WTC11 (cell line): ENCODE measurements at places on chromosomes 6 and 20. TPM values are rescaled to one million over a fixed set of nuclear protein-coding genes. Genes with fewer than 3 reads are reported as not detected.

FAM217B gene
- 14.8 to 17.9 TPM (median 16.0 TPM) in 3 replicates for total RNA-seq

PERP gene
- 23.9 to 26.9 TPM (median 24.6 TPM) in 3 replicates for total RNA-seq

CFB gene
- total RNA-seq, result 1.4 to 2.7 TPM (median 1.4 TPM) in 3 replicates

NT5E gene
- total RNA-seq, result 0.62 to 0.94 TPM (median 0.81 TPM) in 3 replicates

EEF1E1 gene
- 68.6 to 89.2 TPM (median 76.0 TPM) in 3 replicates for total RNA-seq

ERVFRD-1 gene
- total RNA-seq, result not detected in 3 replicates

LAMP5 gene
- total RNA-seq, result 0.11 to 0.37 TPM (median 0.31 TPM) in 3 replicates

SPATA25 gene
- 3.3 to 4.5 TPM (median 3.7 TPM) in 3 replicates for total RNA-seq

RNF217 gene
- total RNA-seq, result 7.4 to 12.2 TPM (median 11.0 TPM) in 3 replicates

CABLES2 gene
- total RNA-seq, result 7.5 to 10.6 TPM (median 9.2 TPM) in 3 replicates

PTCRA gene
- total RNA-seq, result not detected in 3 replicates

KCNB1 gene
- total RNA-seq, result 1.1 to 1.5 TPM (median 1.1 TPM) in 3 replicates

GABRR1 gene
- 0.23 to 0.30 TPM (median 0.24 TPM) in 3 replicates for total RNA-seq

PRL gene
- total RNA-seq, result not detected in 3 replicates

COL12A1 gene
- 1.1 to 1.4 TPM (median 1.2 TPM) in 3 replicates for total RNA-seq

SLC17A1 gene
- not detected in 3 replicates for total RNA-seq

ADGRF5 gene
- total RNA-seq, result 0.11 to 0.25 TPM (median 0.24 TPM) in 3 replicates

GOPC gene
- 18.6 to 19.4 TPM (median 18.7 TPM) in 3 replicates for total RNA-seq

CTCFL gene
- total RNA-seq, result 0.70 to 2.6 TPM (median 2.4 TPM) in 3 replicates

SAPCD1 gene
- total RNA-seq, result 13.3 to 16.9 TPM (median 13.7 TPM) in 3 replicates

SMLR1 gene
- total RNA-seq, result not detected in 3 replicates

NEURL2 gene
- total RNA-seq, result 6.1 to 8.3 TPM (median 6.6 TPM) in 3 replicates

COL21A1 gene
- total RNA-seq, result 4.4 to 5.5 TPM (median 4.4 TPM) in 3 replicates

SNX9 gene
- total RNA-seq, result 28.0 to 35.0 TPM (median 29.1 TPM) in 3 replicates

PBOV1 gene
- not detected in 3 replicates for total RNA-seq

RPS6KA2 gene
- total RNA-seq, result 19.2 to 24.2 TPM (median 20.3 TPM) in 3 replicates

PPP1R3D gene
- 2.4 to 3.6 TPM (median 3.2 TPM) in 3 replicates for total RNA-seq

ESR1 gene
- 0.32 to 1.3 TPM (median 0.98 TPM) in 3 replicates for total RNA-seq

SLC35D3 gene
- 0.37 to 0.78 TPM (median 0.39 TPM) in 3 replicates for total RNA-seq

ZFP57 gene
- total RNA-seq, result 6.0 to 6.4 TPM (median 6.2 TPM) in 3 replicates

PM20D2 gene
- 4.8 to 5.1 TPM (median 4.9 TPM) in 3 replicates for total RNA-seq

GRIK2 gene
- total RNA-seq, result 2.7 to 6.0 TPM (median 5.2 TPM) in 3 replicates

PLA2G7 gene
- 2.3 to 2.4 TPM (median 2.3 TPM) in 3 replicates for total RNA-seq
